Brain microvascular endothelial cell (primary cell): ENCODE measurements at places on chromosomes 1 and 21.

GRCh38 chr21:28487455-28488070, 505.1 kb downstream of the LTN1 start:
- DNase-seq: no peak

DNA sequence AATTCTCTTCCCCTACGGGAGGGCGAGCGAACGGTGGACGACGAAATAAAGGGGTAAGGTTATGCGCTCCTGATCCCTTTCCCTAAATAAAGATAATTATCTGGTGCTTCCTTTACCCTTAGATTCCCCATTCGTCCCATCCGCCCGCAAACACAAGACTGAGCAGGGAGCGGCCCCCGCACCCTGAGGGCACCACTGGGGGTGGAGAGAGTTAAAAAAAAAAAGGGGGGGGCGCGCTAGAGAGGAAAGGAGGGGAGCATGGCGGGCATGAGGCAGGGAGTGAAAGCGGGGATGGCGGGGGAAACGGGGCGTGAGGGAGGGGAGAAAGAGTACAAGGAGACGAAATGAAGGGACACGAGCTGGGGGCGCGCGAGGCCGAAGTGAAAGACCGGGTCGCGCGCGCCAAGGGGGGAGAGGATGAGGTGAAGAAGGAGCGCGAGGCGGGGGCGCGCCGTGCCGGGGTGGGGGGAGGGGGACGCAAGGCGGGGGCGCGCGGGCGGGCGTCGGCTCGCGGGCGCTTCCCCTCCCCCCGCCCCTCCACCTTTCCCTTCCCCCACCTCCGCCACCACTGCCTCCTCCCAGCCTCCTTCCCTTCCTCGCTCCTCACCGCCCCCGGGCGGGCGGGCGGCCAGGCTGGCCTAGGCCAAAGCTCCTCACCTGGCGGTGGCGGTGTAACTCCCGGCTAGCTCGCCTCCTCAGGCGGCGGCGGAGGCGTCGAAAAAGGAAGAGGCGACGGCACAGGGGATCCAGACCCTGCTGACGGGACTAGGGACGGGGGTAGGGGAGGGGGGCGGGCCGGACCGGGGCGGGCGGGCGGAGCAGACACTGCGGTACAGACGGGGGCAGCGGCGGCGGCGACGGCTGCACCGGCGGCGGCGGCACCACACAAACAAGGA, 448 bp downstream of the GATAD2B start:
- no peak for DNase-seq

DNA sequence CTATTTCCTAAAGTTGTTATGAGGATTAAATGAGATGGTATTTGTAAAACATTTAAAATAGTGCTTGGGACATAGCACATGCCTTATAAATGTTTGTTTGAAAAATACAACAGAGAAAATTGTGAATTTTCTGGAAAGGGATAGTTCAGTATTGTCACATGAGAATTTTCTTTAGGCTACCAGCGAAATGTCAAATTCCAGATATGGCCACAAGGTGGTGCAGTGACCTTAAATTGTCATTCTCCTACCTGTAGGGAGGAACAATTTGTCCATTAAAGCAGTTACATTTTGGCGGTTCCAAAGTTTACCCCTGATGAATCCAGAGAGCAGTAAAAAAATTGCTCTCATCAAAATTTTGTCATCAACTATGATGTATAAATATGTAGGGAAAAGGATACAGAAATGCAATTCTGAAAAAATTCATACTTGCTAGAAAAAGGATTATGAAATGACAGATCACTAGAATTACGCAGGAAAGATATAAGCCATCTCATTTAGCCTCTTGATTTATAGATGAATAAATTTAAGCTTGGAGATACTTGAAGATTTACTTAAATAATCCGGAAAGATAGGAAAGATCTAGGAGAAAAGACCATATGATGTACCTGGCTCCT, 50.2 kb upstream of the TSHB start:
- DNase-seq: peak; percentile 65

DNA sequence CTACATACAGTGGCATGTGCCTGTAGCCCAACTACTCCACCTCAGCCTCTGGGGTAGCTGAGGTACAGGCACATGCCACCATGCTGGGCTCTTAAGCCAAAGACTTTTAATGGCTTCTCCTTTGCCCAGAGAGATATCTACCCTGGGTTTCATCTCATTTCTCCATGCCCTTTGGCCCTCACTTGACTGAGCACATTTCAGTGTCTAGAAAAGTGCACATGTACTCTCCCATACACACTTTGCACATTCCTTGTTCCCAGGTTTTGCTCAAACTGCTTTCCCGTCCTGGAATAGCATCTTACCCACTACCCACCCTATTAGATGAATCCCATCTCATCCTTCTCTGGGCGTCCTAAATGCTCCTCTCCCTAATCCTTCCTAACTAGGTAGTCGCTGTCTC, 10.2 kb upstream of the RXRG start:
- DNase-seq: no peak

- DNase-seq: no peak
These were observed 2.0 kb downstream of the YOD1 start for GRCh38 chr1:207049054-207049453.
